AG04450 (cell line): ENCODE measurements at places on chromosomes 5 and 9.

GRCh38 chr5:125891061-125891725 is 532.0 kb upstream of the GRAMD2B start:
- no peak for DNase-seq

DNA sequence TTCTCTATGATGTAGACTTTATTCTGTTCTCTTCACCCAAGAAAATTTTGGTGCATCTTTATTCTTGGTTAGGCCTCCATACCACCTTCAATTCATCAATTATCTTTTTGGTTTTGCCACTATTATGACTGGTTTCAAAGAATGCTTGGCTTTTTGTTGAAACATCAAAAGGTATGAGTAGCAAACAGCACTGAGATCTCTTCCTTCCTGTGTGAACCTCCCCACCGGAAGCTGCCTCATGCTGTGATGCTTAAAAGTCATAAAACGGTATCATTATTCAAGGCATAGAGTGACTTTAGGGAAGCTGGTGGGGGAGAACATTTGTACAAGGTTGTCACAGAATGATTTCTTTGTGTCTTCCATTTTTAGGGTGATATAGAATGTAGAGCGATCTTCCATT is 70.6 kb downstream of the IQGAP2 start:
- no peak for DNase-seq

DNA sequence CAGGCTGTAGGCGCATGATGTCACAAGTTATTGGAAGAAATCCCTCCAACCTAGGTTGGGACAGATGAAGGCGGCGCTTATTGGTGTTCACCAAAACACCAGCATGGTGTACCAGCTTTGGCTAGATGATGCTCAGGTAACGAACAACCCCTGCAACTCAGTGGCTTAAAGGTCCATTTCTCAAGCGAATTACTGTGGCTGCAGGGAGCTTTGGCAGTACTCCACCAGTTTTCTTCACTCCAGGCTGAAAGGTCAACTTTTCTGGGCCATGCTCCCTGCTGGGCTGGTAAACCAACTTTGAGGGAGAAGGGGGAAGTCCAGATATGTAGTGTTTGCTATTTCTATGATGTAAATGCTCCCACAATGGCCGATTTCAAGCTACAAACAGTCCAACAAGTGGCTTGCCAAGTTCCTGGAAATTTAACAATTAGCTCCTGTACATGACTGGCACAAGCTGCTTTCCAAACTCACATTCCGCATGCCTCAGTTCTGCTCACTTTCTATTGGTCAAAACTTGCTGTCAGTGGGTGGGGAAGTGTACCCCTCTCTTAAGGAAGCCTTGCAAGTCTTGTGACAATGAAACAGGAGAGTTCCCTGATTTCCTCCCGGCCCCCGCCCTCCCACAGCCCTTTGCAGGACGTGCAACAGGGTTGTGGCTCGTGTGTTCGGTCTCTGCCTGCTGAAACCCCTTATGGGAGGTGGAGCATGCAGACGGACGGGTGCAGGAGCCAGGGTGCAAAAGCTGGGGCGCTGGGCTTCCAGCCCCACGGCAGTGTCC is 588 bp upstream of the ZBED3 start:
- no peak for DNase-seq

DNA sequence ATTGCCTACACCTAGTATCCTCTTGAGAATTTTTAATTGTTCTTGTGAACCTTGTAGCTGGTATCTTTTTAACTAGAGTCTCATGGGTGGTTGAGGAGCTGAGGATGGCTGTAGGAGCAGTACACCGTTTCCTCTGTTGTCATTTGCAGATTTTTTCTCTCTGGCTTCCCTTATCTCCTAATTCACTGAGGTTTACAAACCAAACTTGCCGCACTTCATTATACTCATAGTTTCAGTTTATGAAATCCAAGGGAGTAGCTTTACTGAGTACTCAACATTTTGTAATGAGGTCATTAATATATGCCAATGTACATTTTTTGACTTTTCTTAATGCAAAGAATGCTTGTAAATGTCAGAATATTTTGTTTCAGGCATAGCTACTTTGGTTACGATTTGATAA is 154.2 kb downstream of the CCDC171 start:
- DNase-seq, result no peak

GRCh38 chr5:141506381-141507155 is 17.7 kb downstream of the PCDHGC5 start:
- DNase-seq, result no peak
